ENCODE measurements at places on chromosomes 12 and 14.

GRCh38 chr12:86293682-86294240 lies 37.6 kb upstream of the MGAT4C start:
- no peak for DNase-seq

DNA sequence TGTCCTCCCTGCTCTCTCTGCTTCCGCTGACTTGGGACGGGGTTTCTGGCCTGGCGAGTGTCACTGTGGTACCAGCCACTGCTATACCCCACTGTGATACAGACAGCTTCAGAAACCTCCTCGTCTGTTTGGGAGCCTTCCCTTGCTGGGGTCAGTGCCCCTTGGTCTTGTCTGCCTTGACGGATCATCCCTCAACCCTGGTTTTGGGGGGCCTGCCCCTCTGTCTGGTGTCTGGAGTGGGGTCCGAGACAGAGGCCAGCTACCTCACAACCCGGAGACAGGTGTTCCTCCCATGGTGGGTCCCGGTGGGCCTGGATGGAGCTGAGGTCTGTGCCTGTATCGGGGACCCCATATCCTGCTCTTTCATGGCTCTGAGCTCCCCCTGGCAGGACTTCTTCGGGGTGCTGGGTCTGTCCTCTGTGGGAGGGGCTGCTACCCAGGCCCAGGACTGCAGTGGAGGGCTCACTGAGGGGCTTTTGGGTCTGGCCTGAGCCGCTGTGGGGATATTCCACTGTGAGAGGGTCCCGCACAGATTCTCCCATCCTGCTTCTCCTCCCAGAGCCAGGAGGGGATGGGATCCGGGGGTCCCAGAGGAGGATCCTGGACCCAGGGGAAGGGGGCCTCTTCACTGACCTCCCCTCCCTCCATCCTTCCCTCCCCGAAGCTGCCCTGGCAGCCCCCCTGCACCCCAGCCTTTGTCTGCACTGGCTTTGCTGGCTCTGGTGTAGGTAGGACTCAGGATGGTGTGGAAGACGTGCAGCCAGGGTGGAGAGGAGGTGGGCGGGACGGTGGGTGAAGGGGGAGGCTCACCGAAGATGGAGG lies 365.5 kb downstream of the TMEM121 start:
- no peak for DNase-seq

- DNase-seq, result no peak
Measured at GRCh38 chr14:34067587-34067986, 116.7 kb upstream of the EGLN3 start.

DNA sequence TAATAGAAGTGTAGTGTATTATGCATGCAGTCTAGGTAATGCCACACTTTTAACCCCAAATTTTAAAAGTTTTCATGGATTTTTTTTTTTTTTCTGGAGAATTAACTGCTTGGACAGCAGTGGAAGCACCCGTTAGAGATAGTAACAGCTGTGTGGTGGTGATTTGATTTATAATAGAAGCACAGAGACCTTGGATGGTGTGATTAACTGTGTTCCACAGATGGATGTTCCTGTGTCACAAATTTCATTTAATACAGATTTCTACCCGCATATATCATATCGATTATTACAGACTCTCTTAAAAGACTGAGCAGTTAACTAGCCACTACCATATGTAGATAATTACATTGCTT lies 47.0 kb downstream of the IFT81 start:
- DNase-seq, result no peak

- DNase-seq, result no peak
Measured at GRCh38 chr12:32603858-32604257, 75.2 kb upstream of the DNM1L start.

DNA sequence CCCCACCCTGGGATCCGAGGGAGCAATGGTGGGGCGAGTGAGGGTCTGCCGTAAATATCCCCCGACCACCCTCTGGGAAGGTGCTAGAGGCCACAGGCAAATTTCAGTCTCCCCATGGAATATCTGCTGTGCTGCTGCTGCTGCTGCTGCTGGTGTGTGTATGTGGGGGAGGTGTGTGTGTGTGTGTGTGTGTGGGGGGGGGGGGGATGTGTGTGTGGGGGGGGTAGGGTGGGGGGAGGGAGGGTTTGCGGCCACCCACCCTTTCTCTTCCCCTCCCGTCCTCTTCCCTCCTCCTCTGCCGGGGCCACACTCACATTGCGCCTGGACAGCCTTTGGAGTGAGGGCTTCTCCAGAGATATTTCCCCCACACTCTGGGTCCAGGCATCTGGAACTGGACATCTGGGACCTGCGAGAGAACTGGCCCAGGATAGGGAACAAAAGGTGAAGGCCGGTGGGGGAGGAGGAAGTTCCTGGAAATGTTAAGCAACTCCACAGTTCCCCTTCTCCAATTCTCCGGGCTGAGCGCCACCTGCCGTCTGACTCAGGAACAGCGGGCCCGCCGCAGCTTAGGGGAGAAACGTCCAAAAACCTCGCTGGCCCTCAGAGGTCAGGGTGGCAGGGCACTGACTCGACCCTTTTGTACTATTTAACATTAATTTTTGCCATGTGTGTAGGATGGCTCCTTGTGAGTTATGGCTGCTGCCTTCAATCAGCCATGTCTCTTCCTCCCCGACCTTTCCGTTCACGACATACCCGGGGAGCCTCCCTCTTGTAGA lies at the start of gene C1RL:
TSS of gene C1RL (minus strand) at position 419 of the 776 bp plus-strand sequence. CDS start at position 385, 34 bp downstream.
- DNase-seq, result peak; percentile 49

- no peak for DNase-seq
Measured at GRCh38 chr12:128905003-128905544, 51.8 kb downstream of the GLT1D1 start.

- DNase-seq, result no peak
Measured at GRCh38 chr12:108194585-108194984, 65.5 kb downstream of the WSCD2 start.

GRCh38 chr12:89181271-89181920 lies 170.9 kb downstream of the DUSP6 start:
- no peak for DNase-seq

DNA sequence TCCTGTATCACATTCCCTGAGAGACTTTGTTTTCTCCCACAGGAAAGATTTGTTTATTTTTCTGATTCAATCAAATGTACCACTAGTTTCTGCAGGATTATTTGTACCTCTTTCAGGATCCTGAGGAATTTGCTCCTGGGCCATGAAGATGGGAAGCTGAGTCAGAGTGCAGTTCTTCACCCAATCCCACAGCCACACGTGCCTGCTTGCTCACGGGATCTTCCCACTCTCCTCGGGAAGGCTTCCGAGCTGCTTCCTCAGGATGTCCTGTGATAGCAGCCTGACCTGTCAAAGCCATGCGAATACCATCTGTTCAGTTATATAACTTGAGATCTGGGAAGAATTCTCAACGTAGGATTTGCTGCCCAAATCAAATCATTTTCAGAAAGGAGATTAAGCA lies 41.8 kb upstream of the HIF1A start:
- no peak for DNase-seq

GRCh38 chr14:71248194-71248593 lies 340.9 kb downstream of the PCNX1 start:
- no peak for DNase-seq

GRCh38 chr14:83255015-83255726 lies 1721.5 kb upstream of the SEL1L start:
- no peak for DNase-seq

GRCh38 chr12:58934528-58934927 lies 14.2 kb upstream of the LRIG3 start:
- DNase-seq, result no peak

- DNase-seq, result no peak
Measured at GRCh38 chr14:95510804-95511203, 5.6 kb downstream of the SYNE3 start.

DNA sequence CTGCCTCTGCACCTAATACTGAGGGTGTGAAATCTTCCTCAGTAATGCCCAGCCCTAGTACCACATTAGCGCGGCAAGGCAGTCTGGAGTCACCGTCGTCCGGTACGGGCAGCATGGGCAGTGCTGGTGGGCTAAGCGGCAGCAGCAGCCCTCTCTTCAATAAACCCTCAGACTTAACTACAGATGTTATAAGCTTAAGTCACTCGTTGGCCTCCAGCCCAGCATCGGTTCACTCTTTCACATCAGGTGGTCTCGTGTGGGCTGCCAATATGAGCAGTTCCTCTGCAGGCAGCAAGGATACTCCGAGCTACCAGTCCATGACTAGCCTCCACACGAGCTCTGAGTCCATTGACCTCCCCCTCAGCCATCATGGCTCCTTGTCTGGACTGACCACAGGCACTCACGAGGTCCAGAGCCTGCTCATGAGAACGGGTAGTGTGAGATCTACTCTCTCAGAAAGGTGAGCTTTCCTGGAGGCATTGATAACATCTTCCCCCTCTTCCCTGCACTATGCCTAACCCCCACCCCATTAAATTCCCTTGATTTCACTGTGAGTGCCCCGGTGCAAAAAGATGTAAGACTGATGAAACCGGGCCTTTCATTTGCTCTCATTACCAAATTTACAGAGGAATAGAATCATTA lies 291.4 kb downstream of the NAV3 start:
- DNase-seq, result no peak

GRCh38 chr14:105843444-105844046 lies 317.2 kb downstream of the TMEM121 start:
- DNase-seq, result no peak

GRCh38 chr12:27998658-27999057 lies 26.1 kb upstream of the PTHLH start:
- DNase-seq, result no peak

GRCh38 chr14:74667758-74668157 lies 45.1 kb downstream of the AREL1 start:
- DNase-seq, result no peak

DNA sequence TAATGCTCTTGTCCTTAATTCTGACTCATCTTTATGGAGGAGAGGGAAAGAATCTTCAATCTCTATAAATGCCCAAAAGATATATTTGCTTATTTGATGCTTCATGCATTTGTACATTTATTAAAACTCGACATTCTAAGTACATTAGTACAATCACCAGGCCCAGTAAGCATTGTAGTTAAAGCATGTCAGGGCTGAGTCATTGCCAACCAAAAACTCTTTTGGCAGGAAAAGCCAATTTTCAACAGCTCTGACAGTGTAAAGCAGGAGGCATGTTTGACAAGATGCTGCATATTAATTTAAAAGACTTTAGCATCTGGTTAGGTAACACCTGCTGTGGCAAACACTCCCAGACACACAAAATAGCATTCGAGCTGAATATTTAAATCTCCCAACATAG lies 290.9 kb downstream of the PPFIA2 start:
- peak; percentile 37 for DNase-seq

- DNase-seq, result no peak
Measured at GRCh38 chr12:51234530-51234929, 4.1 kb upstream of the DAZAP2 start.

All from hippocampal formation (tissue), 2 donors.